ENCODE measurements at places on chromosomes 7 and 10.
A peak's percentile ranks its signal among the peaks of the same experiment; 100 is the strongest.

DNA sequence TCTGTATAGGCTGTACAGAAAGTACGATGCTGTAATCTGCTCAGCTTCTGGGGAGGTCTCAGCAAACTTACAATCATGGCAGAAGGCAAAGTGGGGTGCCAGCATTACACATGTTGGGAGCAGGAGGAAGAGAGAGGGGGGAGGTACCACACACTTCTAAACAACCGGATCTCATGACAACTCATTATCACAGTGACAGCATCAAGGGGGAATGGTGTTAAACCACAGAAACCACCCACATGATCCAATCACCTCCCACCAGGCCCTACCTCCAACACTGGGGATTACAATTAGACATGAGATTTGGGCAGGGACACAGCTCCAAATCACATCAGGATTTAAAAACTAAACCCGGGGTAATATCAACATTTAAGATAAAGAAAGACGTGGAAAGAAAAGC is 468.8 kb upstream of the AUTS2 start:
- no peak for DNase-seq

GRCh38 chr7:32941681-32942414 is 15.4 kb upstream of the FKBP9 start:
- no peak for DNase-seq

DNA sequence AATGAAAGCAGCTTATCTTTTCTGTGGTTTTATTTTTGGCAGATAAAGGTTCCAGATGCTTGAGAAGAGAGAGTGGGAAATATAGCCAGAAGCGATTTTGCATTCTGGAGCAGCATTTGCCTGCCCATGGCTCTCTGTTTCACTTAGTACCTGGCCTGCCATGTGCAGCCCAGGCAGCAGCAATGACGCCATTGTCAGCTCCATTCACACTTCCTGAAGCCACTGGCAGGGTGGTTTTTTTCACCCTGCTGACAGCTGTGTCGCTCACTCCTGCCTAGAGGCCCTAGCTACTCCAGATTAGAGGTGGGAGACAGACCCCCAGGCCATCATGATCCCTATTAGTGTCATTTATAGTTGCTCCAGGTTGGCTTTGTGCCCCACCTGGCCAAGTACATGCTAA is 30.1 kb upstream of the NEUROD6 start:
- DNase-seq = no peak

DNA sequence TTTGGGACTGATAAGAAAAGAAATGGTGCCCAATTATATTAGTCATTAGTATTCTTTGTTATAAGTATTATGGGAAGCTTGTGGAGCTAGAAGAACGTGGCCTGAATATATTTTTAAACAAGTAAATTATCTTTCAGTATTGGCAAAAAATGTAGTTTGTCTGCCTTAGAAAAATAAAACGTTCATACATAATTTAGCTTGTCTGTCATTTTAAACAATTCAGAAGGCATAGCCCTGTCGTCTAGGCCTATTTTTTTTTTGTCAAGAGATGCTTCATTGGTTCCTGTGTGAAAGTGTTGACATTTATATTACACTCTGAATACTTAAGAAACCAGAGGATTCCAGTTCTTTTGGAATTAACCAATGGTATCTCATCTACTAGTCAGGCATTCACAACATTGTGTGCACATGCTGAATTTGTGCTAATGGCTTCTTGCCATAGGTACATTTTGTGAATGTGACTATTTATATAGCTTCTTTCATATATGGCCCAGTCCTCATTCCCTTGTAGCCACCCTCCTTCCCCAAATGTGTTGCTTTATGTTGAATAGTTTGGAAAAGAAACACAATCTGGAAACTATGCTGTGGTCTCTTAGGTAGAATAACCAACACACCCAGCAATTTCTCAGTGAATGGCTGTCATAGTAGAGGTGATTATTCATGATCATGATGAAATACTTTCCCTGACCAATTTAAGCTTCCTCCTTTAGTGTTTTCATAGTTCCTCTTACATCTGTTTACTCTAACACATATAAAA is 435.8 kb downstream of the EXOC4 start:
- DNase-seq = peak; percentile 19

DNA sequence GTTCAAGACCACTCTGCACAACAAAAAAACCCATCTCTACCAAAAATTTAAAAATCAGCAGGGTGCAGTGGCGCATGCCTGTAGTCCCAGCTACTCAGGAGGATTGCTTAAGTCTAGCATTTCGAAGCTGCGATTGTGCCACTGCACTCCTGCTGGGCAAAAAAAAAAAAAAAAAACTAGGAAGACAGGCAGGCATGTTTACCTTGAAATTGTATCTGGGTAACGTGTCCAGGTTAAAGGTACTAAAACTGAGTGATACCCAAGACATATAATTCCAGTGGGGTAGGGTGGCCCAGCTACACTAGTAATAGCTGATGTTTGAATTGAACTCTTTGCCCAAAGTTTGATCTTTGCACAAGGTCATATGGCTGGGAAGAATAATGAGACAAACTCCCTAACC is 16.2 kb downstream of the GHITM start:
- no peak for DNase-seq

DNA sequence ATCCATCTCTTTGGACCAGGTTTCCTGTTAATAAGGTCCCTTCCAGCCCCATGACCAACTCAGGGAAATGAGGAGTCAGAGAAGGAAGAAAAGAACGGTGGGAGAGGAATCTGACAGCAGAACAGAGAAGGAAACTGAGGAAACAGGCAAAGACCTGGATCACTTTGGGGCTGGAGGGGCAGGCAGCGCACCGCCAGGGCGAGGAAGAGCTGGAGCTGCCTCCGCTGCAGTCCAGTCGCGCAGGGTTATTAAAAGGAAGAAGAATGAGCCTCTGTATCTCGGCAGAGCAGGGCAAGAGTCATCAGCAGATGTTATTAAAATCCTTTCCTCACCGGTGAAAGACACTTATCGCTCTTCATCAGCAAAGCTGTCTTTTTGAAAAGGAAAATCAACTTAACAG is 37.7 kb upstream of the R3HCC1L start:
- DNase-seq = no peak

GRCh38 chr10:65571011-65571570 is 1354.7 kb upstream of the LRRTM3 start:
- peak; percentile 76 for DNase-seq

Measured in PC-3 (cell line).